ENCODE measurements at places on chromosomes 2 and 18.

DNA sequence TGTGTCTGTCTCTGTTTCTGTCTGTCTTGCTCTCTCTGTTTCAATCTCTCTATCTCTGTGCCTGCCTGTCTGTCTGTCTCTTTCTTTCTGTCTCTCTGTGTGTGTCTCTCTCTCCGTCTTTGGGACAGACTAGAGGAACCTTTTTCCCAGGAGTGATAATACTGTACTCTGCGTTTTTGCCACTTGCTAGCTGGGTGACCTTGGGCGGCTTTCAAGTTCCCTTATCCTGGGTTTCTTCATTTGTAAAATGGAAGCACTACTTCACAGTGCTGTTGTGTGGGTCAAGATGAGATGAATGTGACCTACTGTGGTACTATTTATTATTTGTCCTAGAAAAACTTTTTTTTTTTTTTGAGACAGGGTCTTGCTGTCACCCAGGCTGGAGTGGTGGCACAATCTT lies 42.4 kb downstream of the HPCAL1 start:
- no peak for DNase-seq

GRCh38 chr2:134366359-134366758 lies 112.5 kb downstream of the MGAT5 start:
- DNase-seq = no peak

DNA sequence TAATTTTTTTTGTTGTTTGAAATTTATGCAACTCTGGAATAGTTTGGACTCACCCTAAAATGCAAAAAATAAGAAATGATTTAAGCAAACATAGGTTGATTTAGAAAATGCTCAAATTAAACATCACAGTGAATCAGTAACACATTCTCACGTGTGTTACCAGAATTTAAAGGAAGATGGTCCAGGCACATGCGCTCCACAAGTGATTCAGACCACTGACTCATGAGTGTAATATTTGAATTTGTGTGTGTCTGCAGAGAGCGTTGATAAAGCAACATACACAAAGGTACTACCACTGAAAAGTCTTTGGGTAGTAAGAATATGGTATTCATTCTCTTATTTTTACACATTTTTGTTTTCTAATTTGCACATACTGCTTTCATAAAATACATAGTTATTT lies 7.9 kb downstream of the SS18 start:
- DNase-seq = no peak

GRCh38 chr2:8480915-8481314 lies 200.9 kb upstream of the ID2 start:
- DNase-seq = no peak
